Stimulated activated naive CD8-positive, alpha-beta T cell treated with anti-CD3 and anti-CD28 coated beads, Interleukin-15, Interleukin-2, amounts not matched to agents 100 U/mL and 50 U/mL, for 24 hours (primary cell): ENCODE measurements at places on chromosomes 3 and 15.

DNA sequence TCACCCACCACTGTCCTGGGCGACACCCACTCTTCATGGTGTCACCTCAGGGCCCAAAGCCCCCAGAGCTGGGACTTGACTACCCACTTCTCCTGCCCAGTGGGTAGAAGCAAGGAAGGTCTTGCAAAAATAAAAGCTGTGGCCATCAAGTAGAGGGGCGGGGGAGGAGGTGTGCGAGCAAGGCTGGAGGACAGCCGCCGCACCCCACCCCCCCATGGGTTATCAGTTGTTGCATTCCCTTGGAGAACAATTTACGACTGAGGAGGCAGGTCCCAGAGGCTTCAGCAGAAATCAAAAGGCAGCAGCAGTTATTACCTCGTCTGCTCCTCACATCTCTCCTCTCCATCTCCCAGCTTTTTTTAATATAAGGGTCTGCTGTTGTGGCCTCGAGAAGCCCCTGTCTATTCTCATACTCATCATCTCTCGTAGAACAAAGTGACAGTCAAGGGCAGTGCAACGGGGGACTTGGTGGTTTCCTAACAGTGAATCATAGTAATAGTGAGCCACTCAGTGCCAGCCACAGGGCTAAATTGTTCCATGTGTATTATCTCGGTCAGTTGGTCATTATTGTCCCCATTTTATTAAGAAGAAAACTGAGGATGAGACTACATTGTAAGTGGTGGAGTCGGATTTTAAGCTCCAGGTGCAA is 116.4 kb downstream of the PDCD6IP start:
- DNase-seq = no peak

DNA sequence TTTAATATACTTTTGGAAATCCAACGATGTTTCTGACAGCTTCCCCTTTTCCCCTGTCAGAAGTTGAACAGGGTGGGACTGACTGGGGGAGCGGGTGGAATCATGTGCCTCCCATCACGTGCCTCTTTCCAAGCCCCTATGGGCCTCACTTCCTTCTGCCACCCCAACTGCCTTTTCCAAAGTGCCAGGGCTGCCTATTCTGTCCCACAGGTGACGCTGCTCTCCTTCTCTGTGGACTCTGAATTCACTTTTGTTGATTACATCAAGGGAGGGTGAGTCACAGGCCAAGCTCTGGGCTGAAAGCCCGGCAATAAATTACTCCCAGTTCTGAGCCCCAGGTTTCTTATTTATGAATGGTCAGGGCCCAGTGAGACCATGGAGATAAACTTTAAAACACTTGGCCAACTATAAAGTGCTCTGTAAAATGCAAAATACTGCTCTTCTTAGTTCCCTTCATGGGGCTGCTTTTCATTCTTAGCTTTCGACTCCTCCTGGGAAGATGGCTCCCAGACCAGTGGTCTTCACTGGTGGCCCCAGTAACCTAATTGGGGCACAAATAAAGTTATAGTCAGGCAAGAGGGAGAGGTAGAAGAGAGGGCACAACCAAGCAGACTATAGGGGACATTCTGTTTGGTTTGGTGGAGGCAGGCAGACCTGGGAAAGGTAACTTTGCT is 12.3 kb downstream of the CPNE9 start:
- DNase-seq = peak; percentile 54

DNA sequence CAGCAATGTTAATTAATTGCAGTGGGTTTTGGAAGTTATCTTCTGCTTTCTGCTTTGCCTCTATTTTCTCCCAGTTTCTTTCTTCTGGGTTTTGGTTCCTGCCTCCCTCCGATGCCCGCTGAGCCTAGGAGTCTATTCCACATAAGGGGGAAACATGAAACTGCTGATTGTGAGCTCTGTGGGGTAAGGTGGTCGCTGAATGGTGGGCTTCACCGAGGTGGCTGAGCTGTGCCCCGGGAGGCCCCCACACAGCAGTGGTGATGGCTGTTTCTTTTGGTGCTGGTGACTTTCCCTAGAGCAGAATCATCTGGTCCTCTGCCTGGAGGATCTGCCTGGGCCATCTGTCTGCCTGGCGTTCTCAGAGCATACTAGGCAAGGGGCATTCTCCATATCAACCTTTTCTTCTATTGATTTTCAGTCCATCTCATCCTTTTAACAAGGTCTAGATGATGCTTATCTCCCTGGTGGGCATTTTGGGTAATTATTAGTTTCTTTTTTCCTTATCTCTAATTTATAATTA is 68.8 kb upstream of the ATP2B2 start:
- DNase-seq = no peak

- no peak for DNase-seq
Measured at GRCh38 chr15:87672309-87673288, 583.9 kb downstream of the NTRK3 start.

DNA sequence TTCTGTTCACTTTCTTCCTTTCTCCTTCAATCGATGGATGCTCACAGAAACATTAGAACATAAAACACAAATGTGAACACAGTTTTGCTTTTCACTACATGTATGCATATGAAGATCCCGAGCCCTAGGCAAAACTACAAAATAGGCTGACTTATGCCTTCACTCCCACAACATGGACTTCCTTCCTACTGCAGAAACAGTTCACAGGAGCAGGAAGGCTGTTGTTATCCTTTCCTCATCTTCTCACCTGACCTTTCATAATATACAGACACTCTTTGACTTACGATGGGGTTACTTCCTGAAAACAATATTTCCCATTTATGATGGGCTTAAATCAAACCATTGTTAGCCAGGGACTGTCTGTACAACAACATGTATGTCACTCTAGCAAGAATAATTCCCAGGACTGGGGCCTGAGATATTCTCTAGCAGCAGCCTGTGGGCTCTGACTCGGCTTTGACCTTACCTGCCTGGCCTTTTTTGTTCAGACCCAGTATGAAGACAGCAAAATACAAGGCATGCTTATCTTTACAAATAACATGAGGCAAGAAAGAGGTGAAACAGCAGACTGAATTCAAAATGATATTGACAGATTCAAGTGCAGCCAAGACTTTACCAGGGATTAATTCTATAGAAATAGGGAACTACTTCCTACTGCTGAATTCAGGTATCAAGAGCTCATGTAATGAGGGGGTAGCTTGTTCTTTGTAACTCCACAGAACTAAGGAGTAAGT is 51.8 kb upstream of the PLXND1 start:
- no peak for DNase-seq

GRCh38 chr15:31842532-31843195 is 187.7 kb upstream of the CHRNA7 start:
- no peak for DNase-seq

GRCh38 chr3:55570271-55570711 is 83.2 kb upstream of the WNT5A start:
- no peak for DNase-seq

DNA sequence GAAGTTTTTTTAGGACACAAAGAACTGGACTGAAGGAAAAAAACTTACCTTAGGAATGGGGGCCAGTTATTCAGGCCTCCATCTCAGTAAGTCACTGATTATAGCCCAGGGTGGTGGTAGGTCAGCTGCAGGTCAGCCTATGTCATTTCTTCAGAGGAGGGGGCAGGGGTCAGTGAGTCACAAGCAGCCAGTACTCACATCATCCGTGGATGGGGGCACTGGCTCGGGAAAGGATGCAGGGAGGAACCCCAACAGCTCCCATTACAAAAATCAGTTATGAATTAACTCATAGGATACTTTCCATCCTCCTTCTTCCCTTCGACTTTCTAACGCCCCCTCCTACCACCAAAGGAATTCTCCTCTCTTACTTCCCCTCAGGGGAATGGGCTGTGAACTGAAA is 578.3 kb downstream of the PDCD6IP start:
- DNase-seq = no peak

DNA sequence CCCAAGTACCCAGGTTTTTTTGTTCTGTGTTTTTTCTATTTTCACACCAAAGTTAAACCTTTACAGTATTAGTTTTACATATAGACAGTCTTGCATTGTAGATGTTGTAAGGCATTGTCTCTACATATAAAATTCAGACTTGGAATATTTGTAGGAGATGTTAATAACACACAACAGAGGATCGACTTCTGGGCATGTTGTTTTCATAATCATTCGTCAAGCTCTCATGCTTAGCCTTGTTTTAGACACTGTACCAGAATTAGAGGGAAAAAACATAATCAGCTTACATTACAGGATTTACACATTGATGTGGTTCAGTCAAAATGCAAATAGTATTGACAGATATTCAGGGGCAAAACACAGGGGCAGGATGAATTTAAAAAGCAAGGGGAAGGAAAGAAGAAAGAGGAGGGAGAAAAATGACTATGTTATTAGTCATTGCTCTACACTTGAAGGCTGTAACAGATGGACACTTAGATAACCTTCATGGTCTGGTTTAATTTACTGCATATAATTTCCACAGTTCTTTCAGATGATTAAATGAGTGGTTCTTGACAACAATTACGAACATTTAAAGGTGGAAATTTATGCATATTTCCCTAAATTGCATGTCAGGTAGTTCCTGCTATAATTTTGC is 7.5 kb downstream of the CMSS1 start:
- no peak for DNase-seq

DNA sequence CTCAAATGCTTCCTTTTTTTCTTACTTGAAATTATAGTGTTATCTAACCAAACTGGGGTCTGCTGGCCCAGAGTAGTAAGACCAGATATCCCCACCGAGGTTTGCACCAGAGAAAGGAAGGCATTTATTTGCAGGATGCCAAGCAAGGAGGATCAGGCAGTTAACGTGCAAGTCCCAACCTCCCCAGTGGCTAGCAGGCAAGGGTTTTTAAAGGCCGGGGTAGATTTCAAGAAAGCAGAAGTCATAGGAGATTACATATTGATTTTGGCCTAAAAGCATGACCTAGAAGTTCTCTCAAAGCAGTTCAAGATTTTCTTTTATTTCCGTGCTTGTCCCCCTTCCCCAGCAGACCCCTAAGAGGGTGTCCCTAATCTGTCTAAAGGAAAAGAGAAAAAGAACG is 32.8 kb upstream of the STRIT1 start:
- no peak for DNase-seq

- no peak for DNase-seq
Measured at GRCh38 chr3:31728403-31728802, 195.7 kb downstream of the STT3B start.

- no peak for DNase-seq
Measured at GRCh38 chr15:59191855-59192237, 14.8 kb upstream of the LDHAL6B start.

DNA sequence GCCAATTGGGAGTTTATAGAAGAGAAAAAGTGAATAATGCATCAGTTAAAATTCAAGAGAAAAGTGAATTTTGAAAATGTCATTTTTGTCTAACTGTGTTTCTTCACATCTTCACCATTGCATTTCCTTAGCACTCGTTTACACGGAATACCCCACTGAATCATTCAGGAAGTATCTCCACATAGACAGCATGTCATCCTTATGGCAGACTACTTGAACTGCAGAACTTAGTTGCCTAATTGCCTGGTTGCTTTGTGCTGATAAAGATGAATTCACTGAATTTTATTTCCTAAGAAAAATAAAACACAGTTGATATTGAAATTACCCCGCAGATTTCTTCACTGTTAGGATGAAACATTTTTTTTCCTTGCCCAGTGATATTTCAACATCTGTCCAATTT is 627.1 kb downstream of the ROBO1 start:
- DNase-seq = no peak

DNA sequence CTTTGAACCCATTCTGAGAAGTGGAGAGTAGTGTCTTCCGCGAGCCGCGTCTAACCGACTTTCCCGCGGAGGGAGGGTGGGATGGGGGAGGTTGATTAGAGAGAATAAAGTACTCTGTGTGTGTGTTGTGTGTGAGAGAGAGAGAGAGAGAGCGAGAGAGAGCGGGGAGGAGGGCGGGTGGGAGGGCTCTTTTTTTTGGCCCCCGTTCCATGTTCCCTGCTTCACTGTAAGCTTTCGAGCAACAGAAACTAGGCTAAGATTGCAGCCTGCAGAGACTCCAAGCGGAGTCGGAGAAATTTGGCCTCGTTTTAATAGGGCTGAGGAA is 1.6 kb upstream of the MEIS2 start:
- no peak for DNase-seq
